Astrocyte (in vitro differentiated cells and primary cell): ENCODE measurements at places on chromosomes 16 and 17. TPM values are rescaled to one million over a fixed set of nuclear protein-coding genes. Genes with fewer than 3 reads are reported as not detected.

ENPP7 gene
- not detected in 2 replicates for total RNA-seq

CYBC1 gene
- total RNA-seq = 67.3 and 68.1 TPM in 2 replicates

HYDIN gene
- 1.1 and 1.4 TPM in 2 replicates for total RNA-seq

- H3K27me3 ChIP-seq = no peaks in the 10 kb centered on the region
- no peak overlapping the region for H3K4me3 ChIP-seq
- H3K4me1 ChIP-seq = peaks cover 37% of the 10 kb centered on the region
- H3K36me3 ChIP-seq = no peaks in the 10 kb centered on the region
- peak overlapping the region; percentile 14 for H3K27ac ChIP-seq
- DNase-seq = peak; percentile 75
Measured at GRCh38 chr17:48026502-48027321, 10.9 kb downstream of the COPZ2 start.

- H3K27ac ChIP-seq = no peak overlapping the region
- no peak overlapping the region for H3K4me3 ChIP-seq
- H3K4me1 ChIP-seq = peaks cover 42% of the 10 kb centered on the region
- H3K36me3 ChIP-seq = peaks cover 20% of the 10 kb centered on the region
Measured at GRCh38 chr16:9123871-9124270, 32.4 kb downstream of the HAPSTR1 start.

- no peaks in the 10 kb centered on the region for H3K27me3 ChIP-seq
- no peaks in the 10 kb centered on the region for H3K36me3 ChIP-seq
- DNase-seq = no peak
- no peak overlapping the region for H3K4me3 ChIP-seq
- no peak overlapping the region for H3K27ac ChIP-seq
Measured at GRCh38 chr16:57610611-57611010, 17.8 kb upstream of the ADGRG1 start.

- H3K27me3 ChIP-seq = no peaks in the 10 kb centered on the region
- no peak overlapping the region for H3K27ac ChIP-seq
- H3K4me3 ChIP-seq = no peak overlapping the region
- peaks cover 4% of the 10 kb centered on the region for H3K36me3 ChIP-seq
Measured at GRCh38 chr17:47934856-47935255, 6.5 kb upstream of the PNPO start.

DNA sequence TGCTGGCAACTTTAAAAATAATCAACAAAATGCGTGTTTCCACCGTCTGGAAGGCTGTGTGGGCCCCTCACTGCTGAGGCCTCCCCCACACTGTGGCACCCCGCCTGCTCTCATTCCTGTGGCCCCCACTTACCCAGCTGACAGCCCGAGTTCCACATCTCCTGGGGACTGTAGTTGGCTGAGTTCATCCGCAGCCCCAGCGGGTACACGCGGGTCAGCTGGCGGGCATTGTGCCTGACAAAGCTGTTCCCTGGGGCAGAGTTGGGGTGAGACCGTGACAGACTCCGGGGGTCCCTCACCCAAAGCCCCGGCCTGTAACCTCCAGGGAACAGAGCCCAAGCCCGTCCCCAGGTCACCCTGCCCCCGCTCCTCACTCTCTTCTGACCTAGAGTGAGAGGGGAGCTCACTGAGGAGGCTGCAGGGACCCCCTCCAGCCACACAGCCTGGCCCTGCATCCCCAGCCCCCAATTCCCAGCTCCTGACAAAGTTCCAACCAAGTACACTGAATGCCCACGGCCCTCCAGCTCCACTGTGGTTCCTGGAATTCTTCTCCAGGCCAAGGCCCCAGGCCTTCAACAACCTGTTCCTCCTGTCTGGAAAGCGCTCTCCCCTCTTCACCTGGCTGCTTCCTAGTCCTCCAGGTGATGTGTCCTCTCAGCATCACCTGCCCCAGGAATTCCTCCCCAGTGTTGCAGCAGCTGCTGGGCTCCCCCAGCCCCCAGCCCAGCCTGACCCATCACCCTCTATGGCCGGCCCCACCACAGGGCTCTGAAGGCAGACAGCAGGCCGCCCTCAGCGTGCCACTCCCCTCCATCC lies 18.0 kb downstream of the PLCD3 start:
- no peaks in the 10 kb centered on the region for H3K27me3 ChIP-seq
- no peaks in the 10 kb centered on the region for H3K36me3 ChIP-seq
- no peak for DNase-seq
- H3K4me1 ChIP-seq = peaks cover 9% of the 10 kb centered on the region
- H3K4me3 ChIP-seq = no peak overlapping the region

UNC119 gene
- total RNA-seq = 23.1 and 27.7 TPM in 2 replicates

GRCh38 chr17:16417896-16418684 lies 2.7 kb downstream of the TRPV2 start:
- H3K27ac ChIP-seq = peak overlapping the region; percentile 92
- no peaks in the 10 kb centered on the region for H3K27me3 ChIP-seq
- peak; percentile 42 for DNase-seq
- no peak overlapping the region for H3K4me3 ChIP-seq

DNA sequence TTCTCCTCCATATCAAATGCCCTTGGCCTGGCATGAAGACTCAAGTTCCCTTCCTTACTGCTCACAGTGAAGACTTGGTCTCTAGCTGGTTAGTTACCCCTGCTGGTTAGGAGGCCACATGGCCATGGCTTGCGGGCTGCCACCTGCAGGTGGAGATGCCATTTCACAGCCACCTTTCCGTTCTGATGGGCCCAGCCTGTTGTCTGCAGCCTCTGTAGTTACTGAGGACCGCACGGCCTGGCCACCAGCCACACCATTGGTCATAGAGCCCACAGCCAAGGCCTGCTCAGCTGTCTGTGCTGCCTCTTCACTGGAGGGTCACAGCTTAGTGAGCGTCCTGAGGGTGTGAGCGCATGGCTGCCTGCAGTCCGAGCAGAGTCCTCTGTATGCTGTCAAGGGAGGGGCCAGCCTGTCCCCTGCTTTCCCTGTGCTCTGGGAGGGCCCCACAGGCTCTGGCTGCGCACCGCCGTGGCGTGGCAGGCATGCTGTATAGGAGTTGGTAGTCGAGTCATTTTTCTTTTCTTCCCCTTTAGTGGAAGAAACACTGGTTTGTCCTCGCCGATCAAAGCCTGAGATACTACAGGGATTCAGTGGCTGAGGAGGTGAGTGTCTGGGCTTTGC lies 59.2 kb downstream of the PLD6 start:
- no peak overlapping the region for H3K27ac ChIP-seq

DNA sequence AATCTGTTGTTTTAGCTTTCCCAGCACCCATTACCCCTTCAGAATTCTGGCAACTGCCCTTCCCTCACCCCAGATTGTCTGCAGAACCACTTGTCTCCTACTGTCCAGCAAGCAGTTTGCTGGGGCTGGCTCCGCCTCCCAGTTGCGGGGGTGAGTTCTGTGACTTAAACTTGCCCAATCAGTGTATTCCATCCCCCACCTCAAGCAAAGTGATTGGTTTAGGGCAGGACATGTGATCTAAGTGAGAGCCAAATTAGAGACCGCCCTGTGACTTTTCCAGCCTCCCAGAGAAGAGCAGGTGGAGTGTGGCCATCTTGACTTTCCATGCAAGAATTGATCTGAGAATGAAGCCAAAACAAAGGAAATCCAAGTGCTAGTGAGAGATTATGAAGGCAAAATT lies 22.7 kb upstream of the SRCIN1 start:
- DNase-seq = no peak
- no peak overlapping the region for H3K4me3 ChIP-seq
- no peaks in the 10 kb centered on the region for H3K36me3 ChIP-seq
- peaks cover 6% of the 10 kb centered on the region for H3K27me3 ChIP-seq

NUPR1 gene
- 3.8 and 9.5 TPM in 2 replicates for total RNA-seq

DNA sequence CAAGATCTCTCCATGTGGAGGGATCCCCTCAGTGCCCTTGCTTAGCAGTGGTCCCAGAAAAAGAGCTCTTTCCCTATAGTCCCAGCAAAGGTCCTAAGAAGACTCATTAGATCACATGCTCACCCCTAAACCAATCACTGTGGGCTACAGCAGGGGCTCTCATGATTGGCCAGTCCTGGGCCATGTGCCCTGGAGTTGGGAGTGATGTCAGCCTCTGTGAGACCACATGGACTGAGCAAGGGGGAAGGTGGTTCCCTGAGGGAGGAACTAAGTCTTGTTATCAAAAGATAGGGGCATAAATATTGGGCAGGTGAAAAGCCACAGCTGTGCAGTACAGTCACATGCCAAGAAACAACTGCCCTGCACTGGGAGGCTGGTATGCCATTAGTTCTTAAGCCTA lies 51.3 kb downstream of the SCNN1B start:
- DNase-seq = no peak
- H3K27ac ChIP-seq = no peak overlapping the region

- H3K4me1 ChIP-seq = peaks cover 15% of the 10 kb centered on the region
- no peak for DNase-seq
- H3K4me3 ChIP-seq = no peak overlapping the region
Measured at GRCh38 chr17:15411384-15412198, 55.8 kb downstream of the CDRT4 start.

- H3K27me3 ChIP-seq = peaks cover 45% of the 10 kb centered on the region
- no peaks in the 10 kb centered on the region for H3K4me1 ChIP-seq
- H3K36me3 ChIP-seq = no peaks in the 10 kb centered on the region
Measured at GRCh38 chr17:48382989-48383388, 47.0 kb downstream of the SKAP1 start.

DNA sequence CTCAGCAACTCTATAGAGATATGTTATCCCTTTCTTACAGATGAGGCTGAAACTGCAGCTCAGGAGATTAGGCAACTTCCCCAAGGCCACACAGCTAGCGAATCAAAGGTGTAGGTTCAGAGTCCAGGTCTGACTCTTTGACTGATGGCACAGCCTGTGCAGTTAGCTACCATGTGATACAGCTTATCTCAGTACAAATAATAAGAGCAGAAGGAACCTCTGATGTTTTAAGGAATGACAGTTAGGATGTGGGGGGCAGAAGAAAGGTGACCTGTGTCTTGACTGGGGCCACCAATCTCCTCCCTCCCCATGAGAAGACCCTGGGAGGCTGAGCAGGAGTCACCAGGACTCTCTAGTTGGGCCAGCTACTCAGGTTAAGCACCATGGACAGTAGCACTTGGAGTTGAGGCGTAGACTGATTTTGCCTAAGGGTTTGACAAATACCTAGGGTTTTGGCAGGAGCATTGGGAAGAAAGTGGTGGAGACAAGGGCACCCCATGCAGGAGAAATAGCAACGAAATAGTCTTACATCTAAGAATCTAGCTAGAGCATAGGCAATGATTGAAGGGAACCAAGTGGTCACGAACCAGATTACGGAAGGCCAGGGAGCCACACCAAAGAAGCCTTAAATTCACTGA lies 22.8 kb upstream of the ACSM2B start:
- no peaks in the 10 kb centered on the region for H3K27me3 ChIP-seq
- H3K4me1 ChIP-seq = no peaks in the 10 kb centered on the region
- DNase-seq = no peak
- H3K36me3 ChIP-seq = no peaks in the 10 kb centered on the region

GRCh38 chr17:9887508-9887907 lies 17.6 kb downstream of the RCVRN start:
- H3K27ac ChIP-seq = no peak overlapping the region
- H3K4me1 ChIP-seq = no peaks in the 10 kb centered on the region
- H3K36me3 ChIP-seq = no peaks in the 10 kb centered on the region
- H3K27me3 ChIP-seq = peaks cover 2% of the 10 kb centered on the region

G6PC1 gene
- not detected in 2 replicates for total RNA-seq

- H3K4me3 ChIP-seq = no peak overlapping the region
- H3K4me1 ChIP-seq = peaks cover 16% of the 10 kb centered on the region
- H3K27me3 ChIP-seq = no peaks in the 10 kb centered on the region
- no peak for DNase-seq
- H3K36me3 ChIP-seq = no peaks in the 10 kb centered on the region
Measured at GRCh38 chr17:19357351-19357750, 5.2 kb downstream of the B9D1 start.

GRCh38 chr17:29566473-29567303 lies at the start of gene ABHD15:
TSS of gene ABHD15 (minus strand) at chr17:29567037. CDS start at chr17:29566966, 71 bp downstream.
- H3K27me3 ChIP-seq = peaks cover 5% of the 10 kb centered on the region
- H3K4me3 ChIP-seq = peak within 1 kb of the TSS; percentile 63
- DNase-seq = peak; percentile 54
- H3K36me3 ChIP-seq = no peaks in the 10 kb centered on the region
- H3K27ac ChIP-seq = no peak within 1 kb of the TSS

- H3K36me3 ChIP-seq = no peaks in the 10 kb centered on the region
- no peaks in the 10 kb centered on the region for H3K27me3 ChIP-seq
- no peaks in the 10 kb centered on the region for H3K4me1 ChIP-seq
- no peak overlapping the region for H3K27ac ChIP-seq
- no peak for DNase-seq
Measured at GRCh38 chr16:56892705-56893104, 27.7 kb downstream of the SLC12A3 start.

DNA sequence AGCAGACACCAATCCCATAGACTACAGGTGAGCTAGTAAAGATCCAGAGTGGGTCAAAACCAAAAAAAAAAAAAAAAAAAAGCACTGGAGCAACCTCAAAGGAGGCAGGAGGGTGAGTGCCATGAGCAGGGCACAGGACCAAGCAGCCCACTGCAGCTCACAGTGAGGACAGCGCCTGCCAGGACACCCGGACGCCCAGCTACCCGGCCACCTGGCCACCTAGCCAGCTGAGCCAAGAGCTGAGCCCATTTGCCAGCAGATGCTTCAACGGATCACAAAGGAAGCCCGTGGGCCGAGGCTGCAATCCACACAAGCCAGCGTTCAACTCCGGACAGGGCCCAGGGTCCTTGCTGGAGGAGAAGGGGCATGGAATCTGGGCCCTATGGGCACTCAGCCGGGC lies 15.1 kb downstream of the AXIN1 start:
- H3K4me1 ChIP-seq = no peaks in the 10 kb centered on the region
- H3K27me3 ChIP-seq = no peaks in the 10 kb centered on the region
- DNase-seq = no peak
- no peaks in the 10 kb centered on the region for H3K36me3 ChIP-seq
- H3K27ac ChIP-seq = no peak overlapping the region
- H3K4me3 ChIP-seq = no peak overlapping the region

CPHXL gene
- not detected in 2 replicates for total RNA-seq

GRCh38 chr17:82632451-82632850 lies 15.8 kb downstream of the WDR45B start:
- no peaks in the 10 kb centered on the region for H3K27me3 ChIP-seq
- no peak overlapping the region for H3K4me3 ChIP-seq
- no peak for DNase-seq
- peaks cover 16% of the 10 kb centered on the region for H3K36me3 ChIP-seq
- no peak overlapping the region for H3K27ac ChIP-seq

GRCh38 chr16:63289834-63290460 lies 1253.7 kb upstream of the CDH8 start:
- DNase-seq = no peak
- H3K4me3 ChIP-seq = no peak overlapping the region
- H3K27ac ChIP-seq = no peak overlapping the region
- no peaks in the 10 kb centered on the region for H3K4me1 ChIP-seq
- H3K27me3 ChIP-seq = no peaks in the 10 kb centered on the region
- no peaks in the 10 kb centered on the region for H3K36me3 ChIP-seq

GRCh38 chr17:6365200-6365943 lies 69.5 kb downstream of the AIPL1 start:
- peak overlapping the region; percentile 17 for H3K27ac ChIP-seq
- DNase-seq = peak; percentile 87
- no peaks in the 10 kb centered on the region for H3K36me3 ChIP-seq

GRCh38 chr16:85465328-85466303 lies 147.5 kb upstream of the GSE1 start:
- no peak overlapping the region for H3K27ac ChIP-seq
- H3K4me3 ChIP-seq = no peak overlapping the region
- DNase-seq = peak; percentile 53
- peaks cover 13% of the 10 kb centered on the region for H3K27me3 ChIP-seq
- H3K4me1 ChIP-seq = peaks cover 21% of the 10 kb centered on the region

SPATA32 gene
- not detected in 2 replicates for total RNA-seq

- no peaks in the 10 kb centered on the region for H3K36me3 ChIP-seq
- H3K4me3 ChIP-seq = no peak overlapping the region
- DNase-seq = no peak
- no peaks in the 10 kb centered on the region for H3K27me3 ChIP-seq
- no peak overlapping the region for H3K27ac ChIP-seq
- no peaks in the 10 kb centered on the region for H3K4me1 ChIP-seq
Measured at GRCh38 chr17:55659661-55660060, 63.0 kb downstream of the TMEM100 start.

- H3K4me1 ChIP-seq = peaks cover 23% of the 10 kb centered on the region
- no peaks in the 10 kb centered on the region for H3K27me3 ChIP-seq
- H3K36me3 ChIP-seq = peaks cover 3% of the 10 kb centered on the region
- H3K27ac ChIP-seq = peak overlapping the region; percentile 91
Measured at GRCh38 chr17:42421507-42422338, 1.3 kb downstream of the CAVIN1 start.
